ENCODE measurements at places on chromosomes 11 and 22. TPM values are rescaled to one million over a fixed set of nuclear protein-coding genes. Genes with fewer than 3 reads are reported as not detected.

DNA sequence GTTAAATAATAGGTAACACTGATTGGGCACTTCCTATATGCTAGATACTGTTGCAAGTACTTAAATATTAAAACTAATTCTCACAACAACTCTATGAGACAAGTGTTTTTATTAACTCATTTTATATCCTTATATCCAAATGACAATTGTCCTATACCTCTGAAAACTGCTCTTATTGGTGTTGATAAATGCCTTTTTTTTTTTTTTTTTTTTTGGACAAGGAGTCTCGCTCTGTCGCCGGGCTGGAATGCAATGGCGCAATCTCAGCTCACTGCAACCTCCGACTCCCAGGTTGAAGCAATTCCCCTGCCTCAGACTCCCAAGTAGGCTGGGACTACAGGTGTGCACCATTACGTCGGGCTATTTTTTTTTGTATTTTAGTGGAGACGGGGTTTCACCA, 41.6 kb downstream of the MRTFA start:
- no peak for DNase-seq

The GAB4 gene
- total RNA-seq: not detected

GRCh38 chr22:49306632-49307480, 520.8 kb downstream of the BRD1 start:
- no peak for DNase-seq

GRCh38 chr22:24120044-24120443, 61.2 kb upstream of the SUSD2 start:
- no peak for DNase-seq
